Psoas muscle (tissue), 8 donors: ENCODE measurements at places on chromosomes 11 and 22.

GRCh38 chr11:110763249-110764011, 51.2 kb upstream of the ARHGAP20 start:
- peak; percentile 53 for DNase-seq

DNA sequence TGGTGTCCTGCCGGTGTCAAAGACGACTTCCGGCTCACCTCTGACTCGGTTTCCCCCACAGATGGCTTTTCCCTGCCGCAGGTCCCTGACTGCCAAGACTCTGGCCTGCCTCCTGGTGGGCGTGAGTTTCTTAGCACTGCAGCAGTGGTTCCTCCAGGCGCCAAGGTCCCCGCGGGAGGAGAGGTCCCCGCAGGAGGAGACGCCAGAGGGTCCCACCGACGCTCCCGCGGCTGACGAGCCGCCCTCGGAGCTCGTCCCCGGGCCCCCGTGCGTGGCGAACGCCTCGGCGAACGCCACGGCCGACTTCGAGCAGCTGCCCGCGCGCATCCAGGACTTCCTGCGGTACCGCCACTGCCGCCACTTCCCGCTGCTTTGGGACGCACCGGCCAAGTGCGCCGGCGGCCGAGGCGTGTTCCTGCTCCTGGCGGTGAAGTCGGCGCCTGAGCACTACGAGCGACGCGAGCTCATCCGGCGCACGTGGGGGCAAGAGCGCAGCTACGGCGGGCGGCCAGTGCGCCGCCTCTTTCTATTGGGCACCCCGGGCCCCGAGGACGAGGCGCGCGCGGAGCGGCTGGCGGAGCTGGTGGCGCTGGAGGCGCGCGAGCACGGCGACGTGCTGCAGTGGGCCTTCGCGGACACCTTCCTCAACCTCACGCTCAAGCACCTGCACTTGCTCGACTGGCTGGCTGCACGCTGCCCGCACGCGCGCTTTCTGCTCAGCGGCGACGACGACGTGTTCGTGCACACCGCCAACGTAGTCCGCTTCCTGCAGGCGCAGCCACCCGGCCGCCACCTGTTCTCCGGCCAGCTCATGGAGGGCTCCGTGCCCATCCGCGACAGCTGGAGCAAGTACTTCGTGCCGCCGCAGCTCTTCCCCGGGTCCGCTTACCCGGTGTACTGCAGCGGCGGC, 5.5 kb downstream of the B3GNT6 start:
- DNase-seq, result no peak

DNA sequence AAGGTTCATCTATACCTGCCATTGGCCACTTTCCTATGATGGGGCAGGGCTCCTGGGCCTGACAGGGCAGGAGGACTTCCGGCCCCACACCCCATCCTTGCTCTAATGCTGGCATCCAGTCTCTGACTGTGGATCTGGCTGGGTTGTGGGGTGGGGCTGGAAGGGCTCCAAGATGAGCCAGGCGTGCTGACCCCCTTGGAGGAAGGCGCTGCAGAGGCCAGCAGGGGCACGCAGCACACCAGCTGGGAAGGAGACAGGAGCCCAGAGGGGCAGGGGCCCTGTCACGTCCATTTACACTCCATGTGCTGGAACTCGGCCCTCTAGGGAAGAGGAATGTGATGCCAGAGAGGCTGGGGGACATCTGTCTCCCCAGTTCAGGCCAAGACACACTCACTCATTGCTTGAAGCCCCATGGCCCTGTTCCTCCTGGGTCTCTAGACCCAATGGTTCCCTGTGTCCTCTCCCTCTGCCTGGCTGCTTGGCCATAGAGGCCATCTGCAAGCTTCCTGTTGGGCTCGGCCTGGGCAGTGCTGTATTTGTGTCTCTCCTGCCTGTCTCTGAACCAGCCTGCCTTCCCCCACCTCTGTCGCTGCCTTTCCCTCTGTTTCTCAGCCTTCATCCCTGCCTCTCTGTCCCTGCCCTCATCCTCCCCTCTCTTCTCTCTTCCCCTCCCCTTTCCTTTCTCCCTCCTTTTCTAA, 67.5 kb upstream of the NECTIN1 start:
- no peak for DNase-seq

DNA sequence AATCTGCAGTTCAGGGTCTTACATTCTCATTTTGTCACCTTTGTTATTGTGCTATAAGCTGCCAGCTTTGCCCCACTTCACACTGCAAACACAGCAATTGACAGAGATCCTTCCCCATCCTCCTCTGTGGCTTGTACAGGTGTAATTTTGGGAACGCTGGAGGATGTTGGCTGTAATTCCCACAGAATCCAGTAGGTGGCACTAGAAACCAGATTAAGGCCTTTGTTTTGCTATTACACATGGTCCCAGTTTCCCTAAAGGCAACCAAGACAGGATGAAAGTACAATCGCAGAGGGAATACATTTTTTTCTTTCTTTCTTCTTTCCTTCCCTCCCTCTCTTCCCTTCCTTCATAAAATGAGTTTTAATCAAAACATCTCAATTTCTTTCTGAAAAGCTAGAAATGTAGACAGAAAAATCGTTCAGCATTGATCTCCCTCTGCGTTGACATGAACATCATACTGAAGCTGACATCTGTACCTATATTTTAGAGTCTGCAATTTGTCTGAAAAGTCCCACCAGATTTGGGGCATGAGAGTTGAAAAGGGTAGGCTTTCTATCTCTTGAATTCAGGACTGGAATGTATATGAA, 21.3 kb upstream of the NELL1 start:
- DNase-seq, result no peak

DNA sequence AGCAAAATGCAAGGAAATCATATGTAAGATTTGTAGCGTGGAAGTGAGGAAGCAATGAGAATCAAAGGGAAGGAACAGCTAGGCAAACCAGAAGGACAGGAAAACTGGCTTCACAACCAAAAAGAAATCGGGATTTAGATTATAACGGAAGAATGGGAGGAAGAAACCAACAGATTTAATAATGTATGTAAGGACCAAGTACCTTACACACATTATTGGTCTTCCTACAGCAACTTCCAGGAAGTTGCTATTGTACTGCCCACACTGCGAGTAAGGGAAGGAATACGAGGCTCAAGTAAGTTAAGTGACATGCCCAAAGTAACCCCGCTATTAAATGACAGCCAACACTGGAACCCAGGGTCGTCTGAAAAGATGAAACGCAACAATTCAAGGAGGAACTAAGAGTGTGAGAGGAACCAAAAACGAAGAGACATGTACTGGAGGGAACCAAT, 473 bp downstream of the TXN2 start:
- DNase-seq, result no peak

DNA sequence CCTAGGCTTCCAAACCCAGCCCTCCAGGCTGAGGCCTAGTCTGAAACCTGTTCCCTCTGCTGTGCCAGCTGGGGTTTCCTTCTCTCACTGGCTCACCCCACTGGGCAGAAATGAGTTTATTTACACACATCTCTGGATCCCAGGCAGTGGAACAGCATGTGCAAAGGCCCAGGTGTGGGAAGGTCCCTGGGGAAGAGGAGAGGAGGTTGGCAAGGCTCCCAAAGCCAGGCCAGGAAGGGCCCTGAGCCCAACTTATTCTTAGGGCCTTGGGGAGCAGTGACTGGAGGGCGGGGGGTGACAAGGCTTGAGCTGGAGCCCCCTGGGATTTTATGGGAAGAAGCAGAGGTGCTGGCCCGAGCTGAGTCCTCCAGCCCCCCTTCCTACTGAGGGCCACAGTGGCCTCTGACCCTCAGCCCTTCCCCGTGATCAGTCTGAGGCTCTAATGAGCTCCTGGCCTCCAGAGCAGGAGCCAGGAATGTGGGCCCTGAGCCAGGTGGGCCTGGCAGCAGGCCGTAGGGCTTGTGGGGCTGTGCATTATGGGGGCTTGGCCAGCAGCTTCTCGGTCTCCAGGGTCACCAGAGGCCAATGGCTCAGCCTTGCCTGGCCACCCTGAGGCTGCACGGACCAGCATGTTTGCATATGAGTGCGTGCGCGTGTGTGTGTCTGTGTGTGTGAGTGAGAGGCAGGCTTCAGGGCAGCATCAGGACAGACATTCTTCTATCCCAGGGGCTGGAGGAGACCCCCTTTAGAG, 2.9 kb downstream of the MYO7A start:
- peak; percentile 79 for DNase-seq

GRCh38 chr11:88475991-88476418, 138.5 kb upstream of the CTSC start:
- DNase-seq, result no peak

DNA sequence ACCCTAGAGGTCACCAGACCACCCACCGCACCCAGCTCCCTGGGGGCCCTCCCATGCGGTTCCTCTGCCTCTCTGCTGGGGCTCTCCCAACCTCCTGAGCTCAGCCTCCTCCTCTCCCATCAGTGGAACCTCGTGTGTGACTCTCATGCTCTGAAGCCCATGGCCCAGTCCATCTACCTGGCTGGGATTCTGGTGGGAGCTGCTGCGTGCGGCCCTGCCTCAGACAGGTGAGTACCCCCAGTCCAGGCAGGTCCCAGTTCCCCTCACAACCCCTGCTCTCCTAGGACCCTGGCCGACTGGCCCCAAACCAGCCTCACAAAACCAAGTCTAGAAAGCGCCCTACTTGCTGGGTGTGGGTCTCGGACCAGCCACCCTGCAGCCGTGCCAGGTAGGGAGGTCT, 1.6 kb downstream of the SLC22A12 start:
- peak; percentile 40 for DNase-seq

GRCh38 chr11:115501502-115501892, 2.7 kb downstream of the CADM1 start:
- DNase-seq, result no peak

DNA sequence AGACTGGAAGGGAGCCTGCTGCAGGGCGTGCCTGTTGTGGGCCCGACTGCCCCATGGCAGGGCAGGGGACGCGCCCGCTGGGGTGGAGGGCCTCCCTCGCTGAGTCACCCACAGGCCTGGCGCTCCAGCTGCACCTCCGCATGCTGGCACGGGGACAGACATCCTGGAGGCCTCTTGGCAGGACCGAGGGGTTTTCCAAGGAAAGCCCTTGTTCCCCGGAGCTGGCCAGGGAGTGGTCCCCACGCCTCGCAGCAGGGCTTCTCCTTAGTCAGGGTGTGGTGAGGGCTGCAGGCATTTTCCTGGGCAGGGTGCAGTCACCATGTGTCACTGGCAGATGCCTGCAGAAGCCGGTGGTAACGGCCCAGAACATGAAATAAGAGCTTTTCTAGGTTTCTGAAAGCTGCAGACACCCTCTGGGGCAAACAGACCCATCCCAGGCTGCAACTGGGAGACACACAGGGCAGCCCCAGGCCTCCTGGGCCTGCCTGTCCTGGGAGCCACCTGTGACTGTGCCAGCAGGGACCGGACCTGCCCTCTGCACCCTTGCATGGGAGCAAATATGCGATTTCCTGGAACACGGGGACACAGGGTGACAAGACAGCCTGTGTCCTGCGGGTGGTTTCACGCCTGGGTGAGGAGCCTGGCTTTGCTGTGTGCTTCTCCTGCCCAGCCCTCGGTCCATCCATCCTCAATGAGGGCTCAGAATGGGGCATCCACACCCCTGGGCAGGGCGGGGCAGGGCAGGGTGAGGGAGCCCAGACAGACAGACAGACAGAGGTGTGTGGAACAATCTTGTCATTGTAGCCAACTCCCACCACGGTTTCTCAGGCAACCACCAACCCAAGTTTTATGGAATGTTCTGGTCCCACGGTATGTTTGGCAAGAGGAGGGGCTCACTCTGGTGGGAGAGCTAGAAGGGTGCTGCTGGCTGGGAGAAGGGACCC, 43.2 kb upstream of the FADD start:
- DNase-seq, result no peak

- no peak for DNase-seq
These were observed 761.4 kb downstream of the KCNA4 start for GRCh38 chr11:29255401-29255800.

DNA sequence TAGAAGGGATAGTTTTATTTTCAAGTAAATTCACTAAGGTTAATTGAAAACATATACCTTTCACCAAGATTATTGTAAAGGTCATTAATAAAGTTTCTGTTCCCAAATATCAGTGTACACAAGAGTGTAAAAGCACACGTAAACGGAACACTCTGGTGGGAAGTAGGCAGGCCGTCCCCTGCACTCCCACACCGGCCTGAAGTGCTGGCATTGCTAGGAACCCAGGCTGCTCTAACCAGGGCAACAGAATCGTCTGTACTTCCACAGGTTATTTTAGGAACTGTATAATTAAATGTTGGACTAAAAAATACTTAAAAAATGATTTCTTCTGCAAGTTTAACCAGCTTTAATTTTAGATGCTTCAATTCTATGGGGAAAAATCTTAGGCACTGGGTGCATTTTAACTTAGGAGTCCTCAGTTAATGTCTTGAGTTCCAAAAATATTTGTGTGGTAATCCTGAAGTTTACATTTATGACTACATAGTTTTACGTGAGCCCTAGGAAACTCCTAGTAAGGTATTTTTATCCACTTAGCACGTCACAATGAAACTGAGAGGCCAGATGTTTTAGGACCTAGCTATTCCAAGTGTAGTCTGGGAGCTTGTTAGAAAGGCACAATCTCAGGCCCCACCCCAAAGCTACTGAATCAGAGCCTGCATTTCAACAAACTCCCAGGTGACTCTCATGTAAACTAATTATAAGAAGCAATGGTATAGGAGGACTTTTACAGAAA, 31.2 kb downstream of the KMT5B start:
- no peak for DNase-seq

GRCh38 chr11:833849-834311, 1.1 kb downstream of the CD151 start:
- DNase-seq, result no peak

DNA sequence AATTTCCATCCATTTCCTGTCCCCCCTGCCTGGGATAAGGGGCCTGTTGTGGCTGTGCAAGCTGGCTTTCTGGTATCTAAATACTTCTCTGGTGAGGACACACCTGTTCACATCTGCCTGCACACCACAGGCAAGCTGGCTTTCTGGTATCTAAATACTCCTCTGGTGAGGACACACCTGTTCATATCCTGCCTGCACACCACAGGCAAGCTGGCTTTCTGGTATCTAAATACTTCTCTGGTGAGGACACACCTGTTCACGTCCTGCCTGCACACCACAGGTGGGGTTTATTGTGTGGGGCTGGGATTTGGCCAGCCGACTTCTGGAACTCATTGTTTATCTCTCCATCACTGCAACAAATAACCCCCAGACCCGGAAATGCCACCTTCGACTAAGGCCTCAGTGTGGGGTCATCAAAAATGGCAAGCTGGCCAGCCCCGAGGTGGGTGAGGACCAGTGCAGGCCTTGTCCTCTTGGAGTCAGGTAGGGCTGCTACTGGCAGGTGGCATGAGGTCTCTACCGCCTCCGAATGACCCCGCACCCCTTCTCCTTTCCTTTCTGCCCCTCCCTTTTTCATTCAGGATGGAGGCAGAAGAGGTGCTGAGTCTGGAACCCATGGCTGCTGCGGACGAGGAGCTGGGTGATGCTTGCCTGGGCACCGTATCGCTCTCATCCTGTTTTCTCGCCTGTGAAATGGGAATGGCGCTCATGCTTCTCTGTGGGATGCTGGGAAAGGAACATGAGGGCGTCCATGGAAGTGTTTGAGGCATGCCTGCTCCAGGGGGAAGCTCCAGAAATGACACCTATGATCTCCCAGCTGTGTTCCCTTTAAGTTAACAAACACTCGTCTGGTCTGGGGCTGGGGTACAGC, 43.5 kb upstream of the MYEOV start:
- no peak for DNase-seq

GRCh38 chr22:35506259-35506570, 34.4 kb upstream of the RASD2 start:
- no peak for DNase-seq
